ENCODE measurements at places on chromosomes 7 and 10. TPM values are rescaled to one million over a fixed set of nuclear protein-coding genes. Genes with fewer than 3 reads are reported as not detected.

The TWIST1 gene
- 8.3 TPM for total RNA-seq

The WDR86 gene
- total RNA-seq: 3.4 TPM

The SRRM3 gene
- total RNA-seq: 0.31 TPM

The PRRT4 gene
- 7.8 TPM for total RNA-seq

The SPDYE9 gene
- 0.04 TPM for total RNA-seq

The ATP6V0A4 gene
- total RNA-seq: 0.04 TPM

DNA sequence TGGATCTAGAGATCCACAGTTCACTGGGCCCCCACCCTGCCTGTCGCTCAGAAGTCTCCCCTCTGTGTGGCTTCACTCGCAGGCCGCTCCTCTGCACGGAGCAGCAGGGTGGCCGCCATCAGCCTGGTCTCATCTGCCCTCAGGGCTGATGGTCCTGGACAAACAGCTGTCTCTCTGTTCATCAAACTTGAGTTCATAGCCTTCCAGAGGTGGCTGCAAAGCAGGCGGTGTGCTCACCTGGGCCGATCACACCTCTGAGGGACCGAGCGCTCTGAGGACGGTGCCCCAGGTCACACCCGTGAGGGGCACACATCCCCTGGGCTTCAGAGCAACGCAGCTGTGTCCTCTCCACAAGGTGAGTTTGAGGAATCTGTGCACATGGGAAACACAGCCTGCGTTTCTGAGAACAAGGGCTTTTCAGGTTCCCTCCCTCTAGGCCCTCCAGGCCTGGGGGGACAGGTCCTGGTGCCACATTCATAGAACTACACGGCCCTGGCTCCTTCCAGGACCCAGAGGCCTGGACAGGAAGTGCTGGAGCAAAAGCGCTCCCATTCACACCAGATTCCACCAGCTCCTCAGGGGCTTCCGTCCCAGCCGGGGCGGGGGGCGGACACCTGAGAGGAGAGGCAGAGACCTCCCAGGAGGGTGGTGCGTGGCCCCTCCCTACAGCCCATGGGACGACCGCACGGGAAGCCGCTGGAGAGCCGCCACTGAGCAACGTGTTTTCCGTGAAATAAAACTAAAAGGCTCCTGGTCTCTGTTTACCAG, 31.2 kb upstream of the FAM20C start:
- no peak overlapping the region for H3K27ac ChIP-seq
- H3K36me3 ChIP-seq: no peaks in the 10 kb centered on the region

DNA sequence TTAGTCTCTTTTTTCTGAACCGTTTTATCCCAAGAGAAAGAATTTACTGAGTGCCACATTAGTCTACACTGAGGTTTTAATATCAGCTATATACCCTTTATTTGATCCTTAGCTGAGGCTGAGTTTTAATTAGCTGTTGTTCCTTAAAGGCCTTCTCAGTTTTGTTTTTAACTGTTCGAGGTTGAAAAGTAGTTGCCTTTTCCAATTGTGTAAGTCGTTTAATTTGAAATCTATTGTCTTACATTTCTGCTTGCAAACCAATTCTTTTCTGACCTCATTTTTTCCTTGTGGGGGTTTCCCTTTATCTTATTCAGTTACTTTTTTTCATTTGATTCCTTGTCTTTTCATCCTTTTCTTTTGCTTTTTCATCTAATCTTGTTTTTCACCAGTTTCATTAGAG, 30.8 kb downstream of the UMAD1 start:
- no peaks in the 10 kb centered on the region for H3K27me3 ChIP-seq
- H3K4me3 ChIP-seq: no peak overlapping the region
- no peak for DNase-seq
- H3K36me3 ChIP-seq: no peaks in the 10 kb centered on the region

DNA sequence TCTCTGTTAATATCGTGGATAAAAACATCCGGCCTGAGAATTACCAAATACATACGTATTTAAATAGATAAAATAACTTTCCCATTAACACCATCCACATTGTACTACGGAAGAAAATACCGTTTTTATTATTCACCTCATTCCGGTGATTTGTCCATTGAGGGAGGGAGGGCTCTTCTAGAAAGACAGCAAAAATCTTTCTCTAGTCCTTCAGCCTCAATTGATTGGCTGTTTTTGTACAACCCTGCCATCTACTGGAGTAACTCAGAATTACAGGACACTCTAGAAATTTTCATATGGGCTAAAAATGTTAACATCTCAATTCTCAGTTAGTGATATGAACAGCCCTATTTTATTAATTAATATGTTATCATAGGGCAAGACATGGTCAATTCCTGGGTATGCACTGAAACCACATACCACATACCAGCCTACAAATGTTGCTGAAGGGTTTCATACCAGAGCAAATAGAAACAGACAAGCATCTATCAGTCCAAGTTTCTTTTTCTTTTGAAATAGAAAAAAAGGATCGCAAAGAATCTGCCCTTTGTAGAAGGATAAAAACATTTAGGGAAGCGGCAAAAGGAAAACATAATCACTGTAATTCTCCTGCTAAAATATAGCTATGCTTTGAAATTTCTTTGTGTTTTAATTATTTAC, 55.8 kb upstream of the CDCA7L start:
- no peaks in the 10 kb centered on the region for H3K36me3 ChIP-seq
- no peak overlapping the region for H3K27ac ChIP-seq
- H3K4me1 ChIP-seq: no peaks in the 10 kb centered on the region
- no peak overlapping the region for H3K4me3 ChIP-seq
- H3K27me3 ChIP-seq: no peaks in the 10 kb centered on the region

DNA sequence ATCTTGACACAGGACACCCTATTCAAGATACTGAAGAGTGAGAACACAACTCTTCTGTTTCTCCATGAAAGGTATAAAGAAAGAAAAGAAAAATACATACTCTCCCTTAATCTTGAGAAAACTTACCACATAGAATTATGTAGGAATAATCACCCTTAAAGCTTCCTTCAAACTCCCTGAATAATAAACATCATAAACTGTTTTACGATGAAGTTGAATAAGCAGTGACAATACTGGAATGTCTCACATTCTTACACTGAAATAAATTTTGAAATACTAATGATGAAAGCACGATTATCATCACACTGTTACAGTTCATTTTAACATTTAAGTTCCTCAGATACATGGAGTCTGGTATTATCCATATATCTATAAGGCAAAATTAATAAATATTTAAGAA, 306.2 kb downstream of the IPMK start:
- no peak overlapping the region for H3K4me3 ChIP-seq
- DNase-seq: no peak
- no peak overlapping the region for H3K27ac ChIP-seq
- H3K27me3 ChIP-seq: no peaks in the 10 kb centered on the region
- H3K4me1 ChIP-seq: no peaks in the 10 kb centered on the region

GRCh38 chr10:28533571-28534304, 820 bp downstream of the WAC start:
- no peaks in the 10 kb centered on the region for H3K27me3 ChIP-seq
- H3K4me1 ChIP-seq: peaks cover 5% of the 10 kb centered on the region
- H3K4me3 ChIP-seq: peak overlapping the region; percentile 66
- H3K36me3 ChIP-seq: peaks cover 13% of the 10 kb centered on the region
- DNase-seq: peak; percentile 82
- H3K27ac ChIP-seq: peak overlapping the region; percentile 100
